WTC11 (cell line): ENCODE measurements at places on chromosomes 1 and 21. TPM values are rescaled to one million over a fixed set of nuclear protein-coding genes. Genes with fewer than 3 reads are reported as not detected.
A peak's percentile ranks its signal among the peaks of the same experiment; 100 is the strongest.

Gene CLDN17
- not detected in 3 replicates for total RNA-seq

Gene CFHR3
- 0.24 to 0.80 TPM (median 0.27 TPM) in 3 replicates for total RNA-seq

Gene SIM2
- 0.09 to 0.17 TPM (median 0.11 TPM) in 3 replicates for total RNA-seq

Gene FCRL5
- total RNA-seq, result 0.70 to 0.89 TPM (median 0.78 TPM) in 3 replicates

Gene KCNK2
- total RNA-seq, result 0.15 to 0.46 TPM (median 0.34 TPM) in 3 replicates

Gene KIAA1614
- 1.8 to 3.3 TPM (median 2.1 TPM) in 3 replicates for total RNA-seq

Gene ST6GALNAC5
- total RNA-seq, result 8.8 to 10.1 TPM (median 9.6 TPM) in 3 replicates

Gene FOXD2
- 0.05 to 0.07 TPM (median 0.05 TPM) in 3 replicates for total RNA-seq

Gene PTPN7
- total RNA-seq, result 0.98 to 1.1 TPM (median 1.1 TPM) in 3 replicates

Gene SV2A
- 36.5 to 47.1 TPM (median 38.3 TPM) in 3 replicates for total RNA-seq

DNA sequence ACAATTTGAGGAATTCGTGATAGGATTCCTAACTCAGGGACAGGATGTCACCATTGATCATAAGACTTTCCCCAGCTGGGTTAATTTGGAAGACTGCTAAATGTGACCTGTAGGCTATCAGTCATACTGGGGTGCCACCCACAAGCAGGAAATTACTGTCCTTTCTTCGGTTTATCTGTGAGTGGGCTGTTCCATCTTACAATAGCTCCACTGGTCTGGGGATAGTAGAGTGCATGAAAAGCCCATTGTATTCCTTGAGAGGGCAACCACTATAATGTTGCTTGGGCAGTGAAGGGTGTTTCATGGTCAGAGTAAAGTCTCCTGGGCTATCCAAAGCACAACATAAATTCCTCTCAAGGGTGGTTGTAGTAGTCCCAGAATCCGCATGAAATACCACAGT is 1523.0 kb upstream of the B3GALT2 start:
- no peak for DNase-seq
- H3K27me3 ChIP-seq, result no peaks in the 10 kb centered on the region
- no peak overlapping the region for H3K27ac ChIP-seq
- H3K4me1 ChIP-seq, result no peaks in the 10 kb centered on the region

- peak overlapping the region; percentile 68 for H3K27ac ChIP-seq
- 0 out of 2 replicates have a peak, but pooled peaks cover 3% of the 10 kb centered on the region for H3K36me3 ChIP-seq
- DNase-seq, result no peak
- H3K27me3 ChIP-seq, result no peaks in the 10 kb centered on the region
These were observed 30.9 kb upstream of the NBL1 start for GRCh38 chr1:19613171-19613703.

- no peak overlapping the region for H3K4me3 ChIP-seq
- peaks cover 32% of the 10 kb centered on the region for H3K4me1 ChIP-seq
- H3K27me3 ChIP-seq, result no peaks in the 10 kb centered on the region
- no peak for DNase-seq
These were observed 9.2 kb upstream of the CDC42 start for GRCh38 chr1:22043198-22043769.

- peaks cover 14% of the 10 kb centered on the region for H3K4me1 ChIP-seq
- H3K27me3 ChIP-seq, result no peaks in the 10 kb centered on the region; the same call in 1 of the 2 replicates
- no peak overlapping the region for H3K4me3 ChIP-seq
These were observed 47.9 kb downstream of the DDAH1 start for GRCh38 chr1:85417017-85417416.

- H3K27me3 ChIP-seq, result peaks cover 18% of the 10 kb centered on the region
- H3K4me3 ChIP-seq, result peak within 1 kb of the TSS; percentile 86
- peaks cover 22% of the 10 kb centered on the region for H3K4me1 ChIP-seq
- DNase-seq, result peak; percentile 82
- H3K36me3 ChIP-seq, result no peaks in the 10 kb centered on the region
These were observed at the start of gene CCDC24 for GRCh38 chr1:43991476-43992231. Gene CCDC24, plus strand, starts transcription at chr1:43991599. Its CDS starts 280 bp downstream, at chr1:43991879.

- H3K27ac ChIP-seq, result 0 out of 2 replicates have a peak overlapping the region, but pooled peaks have one; percentile 0
- no peak overlapping the region for H3K4me3 ChIP-seq
- no peaks in the 10 kb centered on the region for H3K36me3 ChIP-seq
- H3K4me1 ChIP-seq, result peaks cover 15% of the 10 kb centered on the region
These were observed 479.4 kb downstream of the OMA1 start for GRCh38 chr1:58067082-58067481.

DNA sequence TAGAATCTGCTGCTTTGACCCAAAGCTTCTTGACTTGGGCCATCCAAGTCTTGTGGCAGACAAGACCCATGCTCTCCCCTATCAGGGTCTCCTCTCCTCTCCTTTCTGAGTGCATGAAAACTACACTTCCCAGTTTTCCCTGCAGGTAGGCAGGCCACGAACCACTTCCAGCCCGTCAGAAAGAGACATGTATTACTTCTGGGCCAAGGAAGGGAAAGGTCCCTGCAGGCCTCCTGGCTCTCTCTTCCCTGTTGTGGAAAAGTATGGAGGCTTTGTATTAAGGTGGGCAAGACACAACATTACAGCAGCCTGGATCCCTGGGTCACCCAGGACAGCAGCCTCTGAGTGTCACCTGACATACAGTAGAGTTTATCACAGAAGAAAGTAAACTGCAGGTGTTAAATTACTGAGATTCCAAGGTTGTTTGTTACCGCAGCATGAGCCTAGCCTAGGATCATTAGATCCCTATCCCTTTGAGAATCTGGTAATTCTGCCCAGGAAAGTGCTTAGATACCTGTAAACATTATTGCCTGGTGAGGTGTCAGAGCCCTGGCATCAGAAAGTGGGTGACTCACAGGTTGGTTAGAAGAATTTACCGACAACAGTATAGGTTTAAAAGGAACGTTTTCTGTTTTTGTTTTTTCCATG is 717.3 kb downstream of the MATN1 start:
- peaks cover 31% of the 10 kb centered on the region for H3K4me1 ChIP-seq
- peak overlapping the region; percentile 84; the same call in 1 of the 2 replicates for H3K27ac ChIP-seq
- no peak for DNase-seq

DNA sequence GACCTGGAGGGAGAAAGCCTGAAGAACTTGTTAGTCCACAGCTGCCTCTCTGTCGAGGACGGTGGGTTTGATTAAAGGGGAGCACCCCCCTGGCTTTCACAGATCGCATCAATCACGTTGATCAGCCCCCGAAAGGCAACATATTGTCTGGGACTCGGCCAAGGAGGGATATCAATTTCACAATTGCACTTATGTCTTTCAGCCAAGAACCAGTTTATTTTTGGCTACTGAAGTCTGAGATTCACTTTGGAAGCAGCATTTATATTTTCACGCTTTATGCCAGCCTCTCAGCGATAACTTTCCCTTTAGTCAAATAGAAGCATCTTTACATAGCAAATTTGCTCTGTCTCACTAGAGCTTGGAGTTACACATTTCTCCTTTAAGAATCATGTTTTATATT is 253.2 kb upstream of the RRP15 start:
- peaks cover 49% of the 10 kb centered on the region for H3K4me1 ChIP-seq
- H3K27ac ChIP-seq, result no peak overlapping the region
- H3K4me3 ChIP-seq, result no peak overlapping the region
- DNase-seq, result no peak
- H3K27me3 ChIP-seq, result no peaks in the 10 kb centered on the region; the same call in 1 of the 2 replicates

DNA sequence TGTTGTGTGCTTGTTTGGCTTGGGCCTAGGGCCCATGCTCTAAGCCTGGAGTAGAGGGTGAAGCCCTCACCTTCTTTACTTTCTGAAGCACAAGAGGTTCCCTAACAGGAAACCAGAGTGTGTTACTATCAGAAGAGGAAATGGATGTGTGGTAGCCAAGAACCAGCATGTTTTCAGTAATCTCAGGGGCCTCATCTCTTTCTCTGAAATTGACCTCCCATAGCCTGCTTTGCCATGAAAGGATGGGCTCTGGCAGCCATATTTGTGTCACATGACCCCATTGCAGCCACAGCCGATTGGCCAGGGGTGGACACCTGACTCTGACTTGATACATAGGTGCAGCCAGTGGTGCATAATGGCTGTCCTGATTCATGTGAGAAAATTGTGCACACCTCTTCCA is 18.6 kb downstream of the A3GALT2 start:
- H3K27ac ChIP-seq, result no peak overlapping the region
- peaks cover 31% of the 10 kb centered on the region for H3K27me3 ChIP-seq
- no peak for DNase-seq
- H3K36me3 ChIP-seq, result peaks cover 4% of the 10 kb centered on the region

DNA sequence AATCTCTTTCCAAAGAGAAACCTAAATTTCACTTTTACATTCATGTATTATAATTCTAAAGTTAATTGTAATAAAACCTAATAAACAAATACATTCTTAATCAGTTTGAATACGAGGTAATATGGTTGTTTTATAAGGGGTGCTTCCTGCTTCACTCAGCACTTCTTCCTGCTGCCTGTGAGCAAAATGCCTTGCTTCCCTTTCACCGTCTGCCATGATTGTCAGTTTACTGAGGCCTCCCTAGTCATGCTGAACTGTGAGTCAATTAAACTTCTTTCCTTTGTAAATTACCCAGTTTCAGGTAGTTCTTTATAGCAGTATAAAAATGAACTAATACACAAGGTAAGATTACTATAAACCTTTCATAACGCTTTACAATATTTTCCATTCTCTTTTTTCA is 491.1 kb upstream of the LRRC7 start:
- peaks cover 6% of the 10 kb centered on the region for H3K36me3 ChIP-seq
- DNase-seq, result no peak
- H3K27ac ChIP-seq, result peak overlapping the region; percentile 90
- H3K27me3 ChIP-seq, result peaks cover 15% of the 10 kb centered on the region
- H3K4me1 ChIP-seq, result peaks cover 52% of the 10 kb centered on the region
- no peak overlapping the region; the same call in 1 of the 2 replicates for H3K4me3 ChIP-seq

DNA sequence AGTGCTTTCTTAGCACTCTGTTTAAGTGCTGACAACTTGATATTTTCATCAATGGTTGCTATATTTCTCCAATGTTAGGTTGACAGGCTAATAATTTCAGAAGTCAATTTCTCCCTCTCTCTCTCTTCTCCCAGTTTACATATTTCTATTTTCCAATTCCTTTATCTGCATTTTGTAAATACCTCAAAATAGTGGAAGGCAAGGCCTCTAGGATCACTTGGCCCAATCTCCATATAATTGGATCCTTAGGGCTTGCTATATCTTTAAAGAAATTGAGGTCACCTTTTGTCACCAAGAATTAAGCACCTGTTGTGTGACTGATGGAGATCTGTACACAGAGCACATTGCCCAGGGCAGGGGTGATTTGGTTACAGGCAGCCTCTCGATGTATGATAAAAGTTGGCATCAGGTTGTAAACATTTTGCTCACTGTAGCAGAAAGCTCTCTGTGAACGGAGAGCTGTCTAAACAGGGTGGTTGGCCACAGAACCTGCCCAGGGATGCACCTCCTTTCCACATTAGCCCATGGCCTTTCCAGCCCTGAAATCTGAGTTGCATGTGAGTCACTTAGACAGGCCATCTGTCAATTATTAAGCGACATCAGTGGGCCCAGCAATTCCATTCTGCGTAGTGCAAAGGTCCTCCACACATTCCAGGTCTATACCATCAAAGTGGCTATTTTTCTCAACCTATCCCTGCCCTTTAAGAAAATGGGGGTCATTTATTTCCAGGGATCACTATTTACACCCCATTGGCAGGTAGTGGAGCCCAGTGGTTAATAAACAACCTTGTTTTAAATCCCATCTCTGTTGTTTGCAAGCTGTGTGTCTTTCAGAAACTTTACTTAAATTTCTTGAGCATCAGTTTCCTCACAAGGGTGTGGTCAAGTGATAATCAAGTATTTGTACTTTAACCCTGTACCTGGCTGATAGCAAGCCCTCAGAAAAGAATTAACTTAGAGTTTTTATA is 29.1 kb upstream of the IRF2BP2 start:
- peaks cover 11% of the 10 kb centered on the region for H3K4me1 ChIP-seq
- DNase-seq, result no peak
- no peaks in the 10 kb centered on the region for H3K27me3 ChIP-seq
- no peak overlapping the region for H3K27ac ChIP-seq
- no peak overlapping the region for H3K4me3 ChIP-seq
- no peaks in the 10 kb centered on the region for H3K36me3 ChIP-seq

DNA sequence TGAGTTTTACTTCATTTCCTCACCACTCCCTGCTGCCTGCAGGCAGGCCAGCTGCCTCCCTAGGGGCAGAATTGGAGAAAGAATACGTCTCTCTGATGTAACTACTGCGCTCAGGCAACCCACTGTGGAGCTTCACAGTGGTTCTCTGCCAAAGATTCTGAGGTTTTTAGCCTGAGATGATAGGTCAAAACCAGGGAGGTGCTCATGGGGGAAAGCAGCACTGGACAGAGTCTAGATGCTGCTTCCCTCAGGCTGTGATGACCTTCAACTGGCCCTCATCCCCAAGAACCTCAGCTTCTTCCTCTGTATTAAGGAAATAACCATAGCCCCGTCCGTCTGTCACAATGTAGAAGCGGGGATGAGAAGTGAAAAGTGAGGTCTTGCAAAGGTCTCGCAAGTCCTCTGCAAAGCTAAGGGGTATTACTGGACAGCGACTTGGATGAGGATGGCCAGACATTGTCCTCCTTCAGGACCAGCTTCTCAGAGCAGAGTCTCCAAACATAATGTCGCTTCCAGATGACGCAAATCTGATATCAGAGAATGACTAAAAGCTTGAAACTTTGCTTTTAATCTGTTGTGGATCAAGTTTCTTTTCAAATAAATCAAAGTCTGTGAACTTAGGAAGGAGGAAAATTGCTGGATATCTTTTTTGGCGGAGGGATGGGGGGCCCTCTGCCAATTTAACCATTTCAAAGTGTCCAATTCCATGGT is 65.9 kb upstream of the ATP5PO start:
- no peaks in the 10 kb centered on the region for H3K36me3 ChIP-seq
- H3K27me3 ChIP-seq, result no peaks in the 10 kb centered on the region; the same call in 1 of the 2 replicates
- no peak overlapping the region for H3K4me3 ChIP-seq
- H3K4me1 ChIP-seq, result peaks cover 24% of the 10 kb centered on the region
- DNase-seq, result no peak

GRCh38 chr1:248622570-248623001 is 12.3 kb downstream of the OR2T11 start:
- H3K27me3 ChIP-seq, result no peaks in the 10 kb centered on the region; the same call in 1 of the 2 replicates
- no peak for DNase-seq
- H3K36me3 ChIP-seq, result peaks cover 32% of the 10 kb centered on the region

DNA sequence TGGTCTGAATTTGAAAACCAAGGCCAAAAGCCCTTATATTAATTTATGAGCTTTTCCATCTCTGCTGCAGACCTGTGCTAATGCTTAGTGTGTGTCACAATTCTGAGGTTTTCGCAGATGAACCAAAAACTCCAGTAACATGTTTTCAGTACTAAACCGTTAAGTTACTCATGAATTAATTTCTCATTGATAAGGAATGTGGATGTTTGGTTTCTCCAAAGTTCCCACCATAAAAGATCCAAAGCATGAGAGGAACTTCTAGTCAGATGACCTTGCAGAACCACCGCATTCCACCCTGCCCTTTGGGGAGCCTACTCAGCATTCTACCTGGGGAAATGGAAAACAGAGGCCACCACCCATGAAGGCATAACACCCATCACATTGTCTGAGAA is 7.5 kb upstream of the LEPR start:
- no peaks in the 10 kb centered on the region for H3K27me3 ChIP-seq
- DNase-seq, result no peak
- no peak overlapping the region for H3K4me3 ChIP-seq
- no peak overlapping the region; the same call in 1 of the 2 replicates for H3K27ac ChIP-seq

DNA sequence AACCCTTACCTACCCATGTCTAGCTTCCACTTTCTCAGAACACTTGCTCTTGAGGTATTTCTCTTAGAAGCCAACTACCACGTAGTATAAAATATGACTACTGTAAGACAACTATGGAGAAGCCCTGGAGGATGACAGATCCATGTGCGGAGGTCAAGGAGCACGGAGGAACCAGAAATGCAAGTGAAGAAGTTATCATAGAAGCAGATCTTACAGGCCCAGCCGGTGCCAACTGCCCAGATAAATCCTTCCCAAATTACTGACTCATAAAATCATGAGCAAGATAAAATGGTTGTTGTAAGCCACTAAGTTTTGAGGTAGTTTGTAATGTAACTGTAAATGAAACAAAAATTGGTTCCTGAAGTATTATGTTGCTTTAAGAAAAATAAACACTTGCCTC is 12.6 kb downstream of the GTF2B start:
- H3K4me1 ChIP-seq, result no peaks in the 10 kb centered on the region
- no peaks in the 10 kb centered on the region for H3K27me3 ChIP-seq
- H3K4me3 ChIP-seq, result no peak overlapping the region
- H3K27ac ChIP-seq, result peak overlapping the region; percentile 89; the same call in 1 of the 2 replicates
